ENCODE measurements at places on chromosomes 2 and 18.

- DNase-seq, result no peak
These were observed at the start of gene SH3BP4 for GRCh38 chr2:234951664-234952269. TSS of gene SH3BP4 (plus strand) at chr2:234952017. CDS start at chr2:235035003, 82,986 bp downstream.

DNA sequence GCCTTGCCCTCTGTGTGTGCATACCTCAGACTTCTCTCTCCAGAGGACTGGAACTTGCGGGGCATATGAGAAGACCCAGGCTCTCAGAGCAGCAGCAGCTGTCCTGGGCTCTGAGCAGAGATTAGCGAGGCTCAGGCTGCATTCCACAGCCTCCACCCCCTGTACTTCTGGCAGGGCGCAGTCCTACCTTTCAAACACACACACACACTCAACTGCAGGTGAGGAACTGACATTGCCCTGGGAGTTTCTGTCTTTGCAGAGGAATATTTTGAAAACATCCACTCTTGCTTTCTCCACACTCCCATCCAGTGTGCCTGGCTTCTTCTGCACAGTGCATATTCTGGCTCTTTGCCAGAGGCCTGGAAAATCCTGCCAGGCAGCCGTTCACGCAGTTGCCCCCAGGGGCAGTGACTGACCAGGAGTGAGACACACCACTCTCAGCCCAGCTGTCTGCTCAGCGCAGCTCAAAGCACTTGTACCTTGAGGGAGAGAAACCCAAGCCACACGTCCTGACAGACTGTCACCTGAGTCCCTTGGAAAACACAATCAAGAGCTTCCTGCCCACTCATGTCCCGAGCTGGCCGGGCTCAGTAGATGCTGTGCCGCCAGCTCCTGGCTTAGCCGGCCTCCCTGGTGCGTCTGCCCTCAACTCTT lies 460.8 kb downstream of the RNF144A start:
- DNase-seq, result no peak

DNA sequence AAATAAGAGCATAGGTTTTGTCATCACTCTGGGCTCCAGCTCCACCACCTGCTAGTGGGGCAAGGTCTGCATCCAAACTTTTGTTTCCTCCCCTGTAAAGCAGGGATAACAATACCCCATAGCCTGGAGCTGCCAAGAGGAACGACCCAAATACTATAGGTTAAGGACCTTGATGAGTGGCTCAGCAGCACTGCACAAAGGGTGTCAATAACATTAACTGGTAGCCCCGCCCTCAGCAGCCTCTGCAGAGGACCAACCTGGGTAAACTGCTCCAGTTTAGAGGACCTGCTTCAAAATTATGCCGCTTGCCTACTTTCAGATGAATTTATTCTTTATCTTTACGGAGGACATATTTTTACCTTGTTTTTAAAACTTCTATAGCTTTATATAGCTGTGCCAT lies 65.8 kb upstream of the RIOK3 start:
- DNase-seq, result no peak

DNA sequence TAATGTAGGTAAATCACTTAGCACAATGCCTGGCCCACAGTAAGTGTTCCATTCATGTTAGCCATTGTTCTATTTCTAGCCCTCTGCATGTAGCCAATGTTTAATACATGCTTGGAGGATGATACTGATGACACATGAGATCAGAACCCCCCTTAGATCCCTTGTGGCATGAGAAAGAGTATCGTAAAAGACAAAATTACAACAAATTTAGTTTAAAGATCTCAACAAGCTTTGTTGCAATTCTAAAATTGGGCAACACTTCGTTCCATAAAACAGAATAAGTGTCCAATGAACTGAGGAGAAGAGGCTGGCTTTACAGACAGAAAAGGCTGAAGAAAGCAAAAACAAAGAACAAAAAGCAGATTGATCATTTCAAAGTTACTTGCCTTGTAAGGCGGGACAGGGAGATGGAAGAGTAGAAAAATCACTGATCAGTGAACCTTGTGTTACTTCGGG lies 148.7 kb upstream of the SLC1A4 start:
- DNase-seq, result no peak

GRCh38 chr2:74953796-74954499 lies 4.5 kb upstream of the POLE4 start:
- DNase-seq, result no peak

GRCh38 chr2:63721082-63721424 lies 120.6 kb upstream of the UGP2 start:
- no peak for DNase-seq

GRCh38 chr18:47417807-47418206 lies 166.3 kb upstream of the SKOR2 start:
- DNase-seq, result no peak

- no peak for DNase-seq
These were observed 138.1 kb upstream of the REG3G start for GRCh38 chr2:78887446-78887845.

DNA sequence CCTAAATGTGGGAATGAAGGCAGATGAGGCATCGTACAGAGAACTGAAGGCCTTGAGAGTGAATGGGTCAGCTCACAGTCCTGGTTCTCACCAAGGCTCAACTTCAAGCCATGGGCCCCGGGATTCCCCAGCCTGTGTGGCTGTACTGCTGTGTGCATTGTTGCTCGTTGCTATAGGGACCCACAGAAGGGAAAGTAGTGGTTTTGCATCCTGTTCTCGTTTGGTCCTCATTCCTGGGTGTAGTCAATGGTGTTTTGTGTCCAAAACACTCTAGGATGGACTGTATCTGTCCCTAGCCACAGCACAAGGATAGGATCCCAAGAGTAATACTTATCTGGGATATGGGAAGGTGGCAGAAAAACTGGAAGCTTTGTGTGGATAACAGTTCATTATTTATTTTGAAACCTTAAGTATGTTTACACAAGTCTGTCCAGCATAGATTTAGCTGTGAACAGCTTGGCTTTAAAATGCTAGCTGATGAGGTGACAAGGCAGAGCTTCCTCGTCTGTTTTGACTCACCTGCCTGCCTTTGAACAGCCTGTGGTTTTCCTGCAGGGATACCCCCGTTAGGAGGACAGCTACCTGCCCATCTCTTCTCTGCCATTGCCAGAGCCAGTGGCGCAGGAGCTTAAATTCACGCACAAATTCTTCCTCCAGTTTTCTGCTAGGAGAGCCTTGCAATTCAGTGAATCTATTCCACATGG lies 85.0 kb downstream of the WDSUB1 start:
- DNase-seq, result peak; percentile 52

GRCh38 chr2:96830044-96830562 lies 13.7 kb downstream of the ANKRD23 start:
- DNase-seq, result no peak

GRCh38 chr18:59695551-59695950 lies 1.7 kb downstream of the CCBE1 start:
- DNase-seq, result no peak

- no peak for DNase-seq
These were observed 364 bp downstream of the STAT1 start for GRCh38 chr2:191013682-191013931.

GRCh38 chr2:58875436-58875835 lies 634.3 kb upstream of the FANCL start:
- DNase-seq, result no peak

Data from stimulated activated effector memory CD8-positive, alpha-beta T cell treated with anti-CD3 and anti-CD28 coated beads, Interleukin-12 subunit alpha, Interleukin-12 subunit beta, amount 100 ng/mL, for 72 hours (primary cell).